AML-193 (cell line): ENCODE measurements at places on chromosomes 7 and 10.
A peak's percentile ranks its signal among the peaks of the same experiment; 100 is the strongest.

- DNase-seq = peak; percentile 42
Measured at GRCh38 chr7:15015545-15016314, 113.2 kb upstream of the DGKB start.

GRCh38 chr10:29783201-29783947 is 148.6 kb upstream of the SVIL start:
- no peak for DNase-seq

GRCh38 chr7:23285657-23286646 is 13.2 kb upstream of the MALSU1 start:
- no peak for DNase-seq

DNA sequence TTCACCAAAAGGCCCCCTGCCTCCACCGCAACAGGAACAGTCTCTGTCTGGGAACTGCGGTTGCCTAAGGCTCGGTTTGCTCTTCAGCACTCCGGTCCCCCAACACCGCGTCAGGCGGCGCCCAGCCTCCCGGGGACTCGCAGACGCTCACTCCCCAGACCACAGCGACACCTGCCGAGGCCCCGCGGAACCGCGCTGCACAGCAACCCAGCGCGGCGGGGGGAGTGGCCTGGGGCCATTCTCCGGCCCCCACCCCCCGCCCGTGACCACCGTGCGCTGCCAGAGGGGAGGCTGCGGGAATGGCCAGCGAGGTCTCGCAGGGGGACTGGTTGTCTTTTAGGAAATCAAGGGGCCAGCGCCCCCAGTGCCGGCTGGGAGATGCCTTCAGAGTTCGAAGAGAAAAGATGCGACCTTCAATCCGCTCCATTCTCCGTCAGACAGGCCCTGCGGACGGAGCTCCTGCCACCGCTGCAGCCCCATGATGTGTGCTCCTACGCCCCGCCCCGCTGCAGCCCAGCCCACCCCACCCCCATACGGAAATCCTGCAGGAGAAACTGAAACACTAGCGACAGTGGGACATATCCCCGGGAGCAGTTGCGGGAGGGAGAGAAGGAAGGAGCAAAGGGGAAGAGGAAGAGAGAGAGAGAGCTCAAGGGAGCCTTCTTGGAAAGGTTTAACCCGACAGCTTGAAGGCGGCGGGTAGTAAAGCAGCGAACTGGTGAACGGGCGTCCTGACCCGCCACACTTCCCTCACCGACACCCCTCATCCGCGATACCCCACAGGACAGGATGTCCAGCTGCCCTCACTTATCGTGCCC is 137.4 kb upstream of the CDCA7L start:
- peak; percentile 54 for DNase-seq

DNA sequence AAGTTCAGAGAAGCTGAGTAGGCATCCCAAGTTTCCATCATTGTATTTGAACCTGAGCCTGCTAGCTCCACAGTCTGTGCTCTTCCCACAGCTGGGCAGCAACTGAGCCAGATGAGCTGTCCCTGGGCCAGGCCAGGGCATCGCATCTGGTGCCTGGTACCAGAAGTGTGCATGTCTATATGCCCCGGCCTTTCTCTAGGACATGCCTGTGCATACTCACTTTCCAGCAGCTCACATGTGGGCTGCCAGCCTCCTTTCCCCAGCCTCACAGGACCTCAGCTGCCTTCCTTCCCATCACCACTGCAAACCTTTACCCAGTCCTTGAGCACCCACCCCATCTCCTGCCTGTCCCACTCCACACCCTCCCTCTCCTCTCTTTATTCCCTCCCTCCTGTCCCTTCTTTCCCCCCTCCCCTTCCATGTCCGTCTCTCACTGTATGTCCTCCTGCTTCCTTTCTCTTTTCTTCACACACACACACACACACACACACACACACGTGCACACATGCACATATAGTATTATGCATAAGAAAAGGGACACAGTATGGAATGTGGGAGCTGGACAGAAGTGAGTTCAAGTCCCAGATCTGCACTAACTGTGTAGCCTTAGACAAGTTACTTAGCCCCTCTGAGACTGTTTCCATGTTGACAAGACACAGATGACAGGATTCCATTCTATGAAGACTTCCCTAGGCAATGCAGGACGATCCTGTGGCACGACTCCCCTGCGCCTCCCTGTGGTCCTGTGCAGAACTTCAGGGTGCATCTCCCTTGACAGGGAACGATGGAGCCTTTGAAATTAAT is 10.9 kb downstream of the CDHR1 start:
- peak; percentile 48 for DNase-seq

GRCh38 chr10:75097666-75098285 is 13.7 kb upstream of the SAMD8 start:
- DNase-seq = no peak

DNA sequence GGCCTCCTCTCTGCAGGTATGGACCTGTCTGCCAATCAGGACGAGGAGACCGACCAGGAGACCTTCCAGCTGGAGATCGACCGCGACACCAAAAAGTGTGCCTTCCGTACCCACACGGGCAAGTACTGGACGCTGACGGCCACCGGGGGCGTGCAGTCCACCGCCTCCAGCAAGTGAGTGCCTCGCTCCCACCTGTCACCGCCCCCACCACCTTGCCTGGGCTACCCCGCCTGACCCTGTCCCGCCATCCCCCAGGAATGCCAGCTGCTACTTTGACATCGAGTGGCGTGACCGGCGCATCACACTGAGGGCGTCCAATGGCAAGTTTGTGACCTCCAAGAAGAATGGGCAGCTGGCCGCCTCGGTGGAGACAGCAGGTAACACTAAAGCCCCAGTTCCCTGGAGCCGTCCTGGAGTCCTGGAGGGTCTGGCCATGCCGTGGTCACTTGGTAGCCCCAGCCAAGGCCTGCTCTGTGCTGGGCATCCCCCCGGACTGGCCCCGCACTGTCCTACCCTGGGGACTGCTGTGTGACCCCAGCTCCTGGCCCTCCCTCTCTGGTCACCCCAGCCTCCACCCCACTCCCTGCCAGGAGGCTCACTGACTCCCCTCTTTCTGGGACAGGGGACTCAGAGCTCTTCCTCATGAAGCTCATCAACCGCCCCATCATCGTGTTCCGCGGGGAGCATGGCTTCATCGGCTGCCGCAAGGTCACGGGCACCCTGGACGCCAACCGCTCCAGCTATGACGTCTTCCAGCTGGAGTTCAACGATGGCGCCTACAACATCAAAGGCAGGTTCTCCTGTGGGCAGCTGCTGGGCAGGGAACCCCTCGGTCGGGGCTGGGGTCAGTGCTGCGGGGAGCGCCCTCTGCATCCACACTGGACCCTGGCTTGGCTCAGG is 178.0 kb downstream of the RNF216 start:
- no peak for DNase-seq
